ENCODE measurements at places on chromosomes 5 and 9.
A peak's percentile ranks its signal among the peaks of the same experiment; 100 is the strongest.

DNA sequence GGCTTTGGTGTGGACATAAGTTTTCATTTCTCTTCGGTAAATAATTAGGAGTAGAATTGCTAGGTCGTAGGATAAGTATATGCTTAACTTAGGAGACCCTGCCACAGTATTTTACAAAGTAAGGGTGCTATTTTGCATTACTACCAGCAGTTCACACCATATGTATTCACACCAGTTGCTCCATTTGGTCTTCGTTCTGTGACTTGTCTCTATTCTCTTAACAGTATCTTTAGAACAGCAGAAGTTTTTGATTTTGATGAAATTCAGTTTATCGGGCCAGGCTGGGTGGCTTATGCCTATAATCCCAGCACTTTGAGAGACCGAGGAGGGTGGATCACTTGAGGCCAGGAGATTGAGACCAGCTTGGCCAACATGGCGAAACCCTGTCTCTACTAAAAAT, 17.1 kb upstream of the ABL1 start:
- DNase-seq, result no peak

DNA sequence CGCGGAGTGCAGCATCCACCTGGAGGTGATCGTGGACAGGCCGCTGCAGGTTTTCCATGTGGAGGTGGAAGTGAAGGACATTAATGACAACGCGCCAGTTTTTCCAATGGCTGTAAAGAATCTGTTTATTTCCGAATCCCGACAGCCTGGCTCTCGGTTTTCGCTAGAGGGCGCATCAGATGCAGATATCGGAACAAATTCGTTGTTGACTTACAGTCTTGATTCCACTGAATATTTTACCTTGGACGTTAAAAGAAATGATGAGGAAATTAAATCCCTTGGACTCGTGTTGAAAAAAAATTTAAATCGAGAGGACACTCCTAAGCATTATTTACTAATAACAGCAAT, 611 bp downstream of the PCDHA3 start:
- no peak for DNase-seq

GRCh38 chr5:150389531-150390266, 23.0 kb downstream of the CD74 start:
- no peak for DNase-seq

DNA sequence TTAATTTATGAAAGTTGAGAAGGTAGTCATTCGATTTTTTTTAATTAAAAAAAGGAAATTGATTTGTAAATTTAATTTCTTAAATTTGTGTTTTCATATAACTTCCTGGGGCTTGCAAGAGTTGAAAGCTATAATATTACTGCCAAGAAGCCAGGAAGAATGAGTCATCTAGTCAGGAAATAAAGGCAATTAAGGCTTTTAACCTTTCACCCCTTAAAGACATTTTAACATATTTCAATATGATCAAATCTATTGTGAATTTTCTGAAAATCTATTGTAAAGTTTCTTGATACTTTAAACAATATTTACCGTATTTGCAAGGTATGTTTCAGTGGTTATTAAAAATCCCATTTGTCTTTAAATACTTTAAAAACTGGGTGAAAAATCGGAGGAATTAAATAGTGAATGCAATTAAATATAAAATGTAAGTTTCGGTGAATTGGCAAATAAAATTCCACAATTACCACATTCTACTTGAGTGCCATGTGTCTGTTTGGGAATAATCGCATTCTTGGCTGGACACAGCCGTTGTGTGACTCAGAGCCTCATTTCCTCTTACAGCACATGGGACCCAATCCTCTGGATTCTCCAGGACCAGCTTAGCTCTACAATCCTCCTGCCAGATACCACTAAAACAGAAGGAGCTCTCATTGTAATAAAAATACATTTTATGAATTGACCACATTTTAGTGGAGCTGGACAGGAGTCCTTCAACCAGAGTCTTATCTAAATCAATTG, 310.7 kb downstream of the HCN1 start:
- peak; percentile 44 for DNase-seq

GRCh38 chr9:107707915-107708441, 218.4 kb upstream of the KLF4 start:
- DNase-seq, result peak; percentile 69

DNA sequence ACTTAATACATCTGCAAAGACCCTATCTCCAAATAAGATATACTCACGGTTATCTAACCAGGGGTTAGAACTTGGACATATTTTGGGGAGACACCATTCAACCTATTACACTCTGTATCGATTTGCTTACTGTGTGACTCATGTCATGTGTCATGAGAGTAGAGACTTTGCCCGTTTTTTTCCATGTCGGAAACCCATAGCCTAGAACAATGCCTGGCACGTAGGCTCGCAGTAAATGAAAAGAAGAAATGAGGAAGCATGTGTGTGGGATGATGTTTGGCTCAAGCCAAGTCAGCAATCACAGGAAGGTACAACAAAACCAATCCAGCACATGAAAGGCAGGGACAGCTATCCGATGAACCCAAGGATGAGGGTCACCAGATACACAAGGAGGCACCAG, 94.6 kb upstream of the DNAH5 start:
- DNase-seq, result no peak

- DNase-seq, result no peak
Observed at GRCh38 chr5:153605386-153605785, 114.9 kb downstream of the GRIA1 start.

DNA sequence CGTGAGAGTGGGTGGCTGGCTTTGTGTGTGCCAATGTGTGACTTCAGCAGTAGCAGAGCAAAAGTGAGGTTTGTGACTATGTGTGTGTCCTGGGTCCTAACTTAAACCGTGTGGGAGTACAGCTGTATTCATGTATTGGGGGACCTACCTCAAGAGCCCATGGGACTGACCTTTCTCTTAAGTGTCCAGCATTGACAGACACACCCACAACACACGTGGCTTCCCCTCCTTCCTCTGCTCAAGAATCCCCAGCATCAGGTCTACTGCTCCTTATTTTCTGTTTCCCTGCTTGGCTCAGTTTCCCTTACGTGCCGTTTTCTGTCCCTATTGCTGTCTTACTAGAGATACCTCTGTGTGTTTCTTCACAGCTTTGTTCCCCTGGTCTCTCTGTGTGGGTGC, 616 bp downstream of the IL11RA start:
- DNase-seq, result no peak

GRCh38 chr5:65539827-65540226, 23.1 kb downstream of the CENPK start:
- no peak for DNase-seq

DNA sequence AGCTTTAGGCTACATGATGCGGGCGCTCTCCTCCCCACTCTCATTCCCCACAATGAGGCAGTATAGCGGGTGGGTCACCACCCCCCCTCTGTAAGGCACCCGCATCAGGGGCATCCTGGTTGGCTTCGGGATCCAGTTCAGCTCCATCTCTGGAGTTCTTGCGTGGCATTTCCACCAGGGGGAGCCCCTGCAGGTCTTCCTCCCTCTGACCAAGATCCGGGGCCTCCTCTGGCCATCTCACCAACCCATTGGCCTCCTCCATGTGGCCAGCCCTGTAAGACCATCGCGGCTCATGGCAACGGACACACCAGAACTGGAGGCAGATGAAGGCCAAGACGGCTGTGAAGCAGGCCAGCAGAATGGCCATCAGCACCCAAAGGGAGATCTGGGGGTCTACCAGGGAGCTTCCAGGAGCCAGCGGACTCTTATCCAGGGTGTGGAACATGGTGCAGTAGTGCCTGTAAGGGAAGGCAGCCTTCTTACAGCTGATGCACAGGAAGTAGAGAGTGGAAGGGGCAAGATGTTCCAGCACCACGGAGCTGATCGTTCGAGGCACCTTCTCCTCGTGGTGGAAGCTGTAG, 77.0 kb downstream of the CYFIP2 start:
- DNase-seq, result no peak

- DNase-seq, result no peak
Observed at GRCh38 chr9:115525111-115526058, 407.4 kb upstream of the TNC start.

DNA sequence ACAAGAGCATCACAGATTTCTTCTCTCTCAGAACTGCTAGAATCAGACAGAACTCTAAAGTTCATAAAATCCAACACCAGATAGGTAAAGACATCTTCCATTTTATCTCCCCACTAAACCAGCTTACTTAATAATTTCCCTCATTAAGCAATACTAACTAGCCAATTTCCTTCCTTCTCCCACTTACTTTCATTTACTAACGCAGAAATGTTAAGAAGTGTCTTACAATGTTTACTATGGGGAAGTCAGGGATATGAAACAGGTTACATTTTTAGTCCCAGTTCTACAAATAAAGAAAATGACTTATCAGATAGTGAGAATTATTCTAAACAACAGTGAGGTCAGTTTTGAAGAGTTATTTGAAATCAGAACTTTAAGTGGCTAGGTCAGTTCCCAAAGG, 236.5 kb downstream of the FBXL17 start:
- peak; percentile 20 for DNase-seq

GRCh38 chr5:115472271-115473025, 72.1 kb downstream of the FEM1C start:
- peak; percentile 50 for DNase-seq

GRCh38 chr9:115466756-115467155, 348.8 kb upstream of the TNC start:
- no peak for DNase-seq

GRCh38 chr9:107751567-107752210, 262.1 kb upstream of the KLF4 start:
- DNase-seq, result no peak

DNA sequence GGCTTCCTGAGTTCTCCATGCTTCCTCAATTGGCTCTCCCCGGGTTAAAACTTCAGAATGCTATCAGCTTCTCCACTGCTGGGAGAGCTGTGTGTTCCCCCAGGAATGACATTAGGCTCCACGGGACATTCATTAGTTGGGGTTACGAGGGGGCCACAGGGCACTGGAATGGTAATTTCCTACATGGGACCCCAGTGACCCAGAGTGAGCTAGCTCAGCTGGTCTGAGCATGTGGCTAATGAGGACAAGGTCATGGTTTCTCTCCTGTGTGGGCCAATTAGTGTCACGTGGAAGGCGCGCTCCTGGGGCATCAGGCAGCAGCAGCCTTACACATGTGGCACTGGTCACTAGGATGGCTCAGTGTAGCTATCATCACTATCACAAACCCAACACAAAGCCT, 21.0 kb downstream of the LSM11 start:
- DNase-seq, result no peak

GRCh38 chr5:112346411-112347044, 72.5 kb downstream of the EPB41L4A start:
- no peak for DNase-seq

DNA sequence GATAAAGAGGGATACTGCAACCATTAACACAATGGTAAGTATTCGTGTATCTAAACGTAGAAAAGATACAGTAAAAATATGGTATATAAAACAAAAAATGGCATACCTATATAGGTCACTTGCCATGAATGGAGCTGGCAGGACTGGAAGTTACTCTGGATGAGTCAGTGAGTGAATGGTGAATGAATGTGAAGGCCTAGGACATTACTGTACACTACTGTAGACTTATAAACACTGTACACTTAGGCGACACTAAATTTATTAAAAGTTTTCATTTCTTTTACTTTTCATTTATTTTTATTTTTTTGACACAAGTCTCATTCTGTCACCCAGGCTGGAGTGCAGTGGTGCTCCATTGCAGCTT, 14.1 kb downstream of the TDRD7 start:
- DNase-seq, result no peak

- no peak for DNase-seq
Observed at GRCh38 chr5:68054638-68055037, 160.9 kb upstream of the PIK3R1 start.

DNA sequence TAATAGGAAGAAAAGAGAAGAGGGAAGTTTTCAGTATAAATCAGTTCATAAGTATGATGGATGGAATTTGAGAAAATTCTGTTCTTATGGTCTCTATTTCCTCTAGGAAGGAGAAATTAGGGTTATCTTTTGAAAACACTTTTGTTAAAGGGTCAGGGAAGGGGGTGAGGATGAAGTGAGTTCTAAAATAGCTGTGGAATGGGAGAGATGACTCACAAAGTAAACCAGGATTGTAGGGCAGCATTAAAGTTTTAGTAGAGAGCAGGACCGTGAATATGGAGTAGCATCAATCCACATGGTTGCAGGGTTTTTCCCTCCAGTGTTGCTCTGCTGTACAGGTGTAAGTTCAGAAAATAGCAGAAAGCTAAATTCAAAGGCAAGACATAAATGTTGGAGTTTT, 32.4 kb downstream of the MUSK start:
- DNase-seq, result no peak

- no peak for DNase-seq
Observed at GRCh38 chr5:20575571-20575970, 587.6 kb upstream of the CDH18 start.

- no peak for DNase-seq
Observed at GRCh38 chr5:51566953-51567352, 183.7 kb downstream of the ISL1 start.

GRCh38 chr9:127869310-127870152, 7.9 kb downstream of the AK1 start:
- peak; percentile 69 for DNase-seq

GRCh38 chr5:52710310-52710971, 77.3 kb upstream of the ITGA1 start:
- no peak for DNase-seq

GRCh38 chr5:6454628-6455053, 6.0 kb downstream of the UBE2QL1 start:
- peak; percentile 1 for DNase-seq

DNA sequence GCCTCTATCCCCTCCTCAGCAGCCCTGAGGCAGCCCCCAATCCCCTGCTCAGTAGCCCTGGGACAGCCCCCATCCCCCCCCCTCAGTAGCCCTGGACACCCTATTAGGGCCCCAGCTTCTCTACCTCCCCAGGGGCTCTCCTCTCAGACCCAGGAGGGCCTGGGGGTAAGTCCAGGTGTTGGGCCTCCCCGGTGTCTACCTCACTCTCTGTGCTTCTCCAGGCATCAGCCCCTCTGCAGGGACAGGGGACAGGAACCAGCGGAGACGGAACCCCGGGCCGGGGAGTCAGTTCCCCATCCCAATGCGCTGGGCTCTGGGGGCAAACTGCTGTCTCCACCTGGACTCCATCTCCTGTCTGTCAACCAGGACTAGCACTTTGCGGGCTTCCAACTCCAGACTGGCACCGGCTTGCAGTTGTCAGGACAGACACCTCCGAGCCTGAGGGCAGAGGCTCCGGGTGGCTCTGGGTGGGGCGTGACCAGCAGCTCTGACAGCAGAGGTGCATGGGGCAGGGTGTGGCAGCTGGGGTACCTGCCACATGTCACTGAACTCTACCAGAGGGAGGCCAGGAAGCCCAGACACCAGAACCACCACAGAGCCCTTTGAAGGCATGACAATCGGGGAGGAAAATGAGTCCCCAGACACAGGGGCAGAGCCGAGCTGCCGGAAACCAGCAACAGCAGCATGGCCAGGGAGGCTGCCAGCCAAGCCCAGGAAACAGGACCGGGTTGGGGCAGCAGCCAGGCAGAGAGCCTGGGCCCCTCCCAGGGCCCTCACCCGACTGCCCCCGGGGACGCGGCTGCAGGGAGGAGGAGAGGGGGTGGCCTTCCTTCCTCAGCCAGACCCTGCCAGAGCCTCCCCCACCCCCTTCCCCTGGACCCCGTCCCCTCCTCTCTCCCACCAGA, 17.7 kb upstream of the UBAC1 start:
- DNase-seq, result no peak

- DNase-seq, result no peak
Observed at GRCh38 chr5:110738503-110738811, 350 bp upstream of the SLC25A46 start.

- DNase-seq, result no peak
Observed at GRCh38 chr5:59182760-59183159, 599.9 kb downstream of the RAB3C start.

Measured in MV-4-11 (cell line).